ENCODE measurements at places on chromosomes 7 and 10. TPM values are rescaled to one million over a fixed set of nuclear protein-coding genes. Genes with fewer than 3 reads are reported as not detected.

- no peak for DNase-seq
Measured at GRCh38 chr10:78284381-78284780, 250.7 kb downstream of the RPS24 start.

LGI1 gene
- 0.15 TPM for total RNA-seq

DNA sequence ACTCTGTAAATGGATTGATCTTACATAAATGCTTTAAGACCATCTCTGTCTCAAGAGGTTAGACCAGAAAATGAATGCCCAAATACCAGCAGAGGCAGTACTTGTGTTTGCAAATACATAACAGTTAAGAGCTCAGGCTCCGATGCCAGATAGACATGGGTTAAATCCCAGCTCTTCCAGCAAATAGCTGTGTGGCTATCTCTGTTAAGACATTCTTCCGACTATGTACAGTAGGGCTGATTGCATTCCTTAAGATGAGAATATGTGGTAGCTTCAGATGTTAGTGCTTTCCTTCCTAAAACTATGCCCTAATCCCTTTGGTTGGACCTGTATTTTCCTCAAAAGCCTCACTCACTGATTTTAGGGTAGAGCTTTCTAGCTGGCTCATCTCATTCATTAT is 2.2 kb downstream of the IDE start:
- no peak for DNase-seq

DNA sequence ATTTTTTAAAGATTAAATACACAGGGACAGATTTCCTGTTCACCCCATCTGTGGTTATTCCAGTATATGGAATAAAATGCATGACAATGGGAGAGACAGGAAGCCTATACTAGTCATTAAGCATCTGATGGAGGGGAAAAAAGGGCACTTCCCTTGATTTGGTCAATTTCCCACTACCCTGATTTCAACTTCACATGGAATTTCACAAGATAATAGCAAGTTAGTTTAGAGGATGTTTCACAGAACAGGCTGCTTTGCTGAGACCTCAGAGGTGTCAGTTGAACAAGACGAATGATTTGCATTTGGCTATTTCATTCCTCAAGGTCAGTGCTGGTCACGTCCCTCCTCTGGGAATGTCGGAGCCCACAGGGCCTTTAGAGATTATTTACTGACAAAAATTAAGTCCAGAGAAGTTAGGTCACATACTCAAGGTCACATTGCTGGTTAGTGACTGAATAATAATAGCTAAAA is 4.7 kb upstream of the ITPRIP start:
- no peak for DNase-seq

GRCh38 chr7:49772916-49773217 is 571 bp upstream of the VWC2 start:
- DNase-seq = no peak

DNA sequence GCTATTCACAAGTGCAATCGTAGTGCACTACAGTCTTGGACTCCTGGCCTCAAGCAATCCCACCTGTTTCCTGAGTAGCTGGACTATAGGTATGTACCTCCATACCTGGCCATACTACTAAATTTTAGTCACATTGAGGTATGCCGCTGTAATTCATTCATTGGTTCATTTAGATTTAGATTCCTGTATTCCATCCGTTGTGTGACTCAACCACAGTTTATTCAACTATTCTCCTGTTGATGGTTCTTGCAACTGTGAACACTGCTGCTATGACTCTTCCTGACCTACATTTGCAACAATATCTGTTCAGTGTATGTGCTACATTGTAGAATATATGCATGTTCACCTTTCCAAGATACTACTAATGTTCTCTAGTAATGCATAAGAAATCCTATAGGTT is 8.0 kb upstream of the ZCCHC24 start:
- no peak for DNase-seq

DNA sequence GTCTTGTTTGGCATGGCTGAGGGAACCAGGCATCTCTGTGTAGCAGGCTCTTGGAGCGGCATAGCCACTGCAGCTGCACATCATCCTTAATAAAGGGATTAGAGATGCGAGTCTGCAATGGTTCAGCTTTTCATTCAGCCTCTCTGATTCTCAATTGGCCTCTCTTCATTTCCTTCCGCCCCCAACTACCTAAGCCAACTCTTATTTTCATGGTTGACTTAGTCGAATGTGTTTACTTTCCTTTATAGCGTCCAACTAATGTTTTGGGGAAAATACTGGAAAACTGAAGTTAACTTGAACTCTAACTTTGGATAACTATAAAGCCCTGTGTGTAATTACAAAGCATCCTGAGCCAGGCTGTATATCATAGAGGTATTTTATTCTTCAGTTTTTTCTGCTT is 202.2 kb upstream of the KIAA1217 start:
- DNase-seq = no peak

GRCh38 chr7:108051454-108051853 is 48.5 kb upstream of the LAMB1 start:
- no peak for DNase-seq

XRCC2 gene
- total RNA-seq = 0.48 TPM

- DNase-seq = no peak
Measured at GRCh38 chr10:14904316-14904732, 25.7 kb downstream of the SUV39H2 start.

DNA sequence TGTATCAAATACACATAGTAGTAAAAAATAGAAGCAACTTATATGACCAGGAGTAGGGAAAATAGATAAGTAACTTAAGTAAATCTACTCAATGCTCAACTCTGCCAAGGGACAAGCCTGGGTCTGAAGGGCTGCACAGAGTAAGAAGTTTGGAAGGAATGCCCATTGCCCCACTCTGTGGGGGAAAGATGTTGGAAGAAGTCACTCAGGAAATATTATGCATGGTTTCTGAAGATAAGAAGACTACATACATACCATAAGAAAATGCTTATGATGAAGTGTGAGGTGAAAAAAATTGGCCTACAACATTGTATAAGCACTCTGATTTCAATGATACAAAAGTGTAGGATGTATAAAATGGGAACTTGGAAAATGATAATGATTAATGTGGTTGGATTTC is 54.0 kb downstream of the LAMB4 start:
- no peak for DNase-seq

- peak; percentile 60 for DNase-seq
Measured at GRCh38 chr10:35887685-35888084, 245.6 kb upstream of the FZD8 start.

- DNase-seq = no peak
Measured at GRCh38 chr10:49037187-49037586, 78.1 kb downstream of the VSTM4 start.

DNA sequence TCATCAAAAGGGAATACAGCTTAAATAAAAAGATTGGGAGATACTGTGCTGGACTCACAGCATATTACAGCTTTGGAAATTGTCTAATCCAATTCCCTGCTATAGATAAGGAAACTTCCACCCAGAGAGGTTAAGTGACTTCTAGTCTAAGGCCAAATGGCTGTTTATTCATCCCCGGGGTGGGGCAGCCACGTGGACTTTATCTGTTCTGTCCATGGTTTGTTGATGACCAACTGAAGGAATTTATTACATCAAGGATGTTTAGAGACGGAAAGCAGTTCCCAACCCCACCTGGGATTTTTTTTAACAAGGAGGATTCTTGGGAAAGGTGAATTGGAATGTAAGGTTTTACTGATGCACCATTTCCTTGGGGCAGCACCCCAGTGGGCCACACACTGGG is 88.6 kb downstream of the ATXN7L1 start:
- no peak for DNase-seq

- DNase-seq = no peak
Measured at GRCh38 chr7:16801111-16801542, 3.7 kb downstream of the AGR2 start.

GRCh38 chr10:91796331-91797047 is 1.7 kb upstream of the TNKS2 start:
- DNase-seq = no peak

- no peak for DNase-seq
Measured at GRCh38 chr7:875476-876076, 778 bp upstream of the GET4 start.

GRCh38 chr7:94228223-94228622 is 166.5 kb upstream of the COL1A2 start:
- DNase-seq = no peak

HABP2 gene
- total RNA-seq = 0.29 TPM
